ENCODE measurements at places on chromosomes 12 and 14. TPM values are rescaled to one million over a fixed set of nuclear protein-coding genes. Genes with fewer than 3 reads are reported as not detected.

DNA sequence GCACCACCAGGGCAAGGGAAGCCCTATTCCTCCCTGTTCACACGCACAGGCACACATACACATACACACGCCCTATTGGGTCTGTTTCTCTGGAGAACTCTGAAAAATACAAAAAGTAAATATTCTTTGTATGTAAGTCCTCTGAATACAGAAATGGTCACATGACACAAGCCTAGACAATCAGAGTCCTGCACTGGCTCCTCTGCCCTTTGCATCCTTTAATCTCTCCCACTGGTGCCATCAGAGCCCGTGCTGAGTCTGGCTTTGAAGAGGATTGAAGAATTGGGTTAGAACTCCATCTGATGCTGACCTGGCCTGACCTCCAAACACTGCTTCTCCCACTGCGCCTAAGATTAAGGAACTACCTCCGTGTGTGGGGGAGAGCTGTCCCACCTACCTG lies 273.2 kb upstream of the TBX3 start:
- H3K4me1 ChIP-seq = no peaks in the 10 kb centered on the region
- no peak overlapping the region for H3K27ac ChIP-seq
- no peak for DNase-seq

DNA sequence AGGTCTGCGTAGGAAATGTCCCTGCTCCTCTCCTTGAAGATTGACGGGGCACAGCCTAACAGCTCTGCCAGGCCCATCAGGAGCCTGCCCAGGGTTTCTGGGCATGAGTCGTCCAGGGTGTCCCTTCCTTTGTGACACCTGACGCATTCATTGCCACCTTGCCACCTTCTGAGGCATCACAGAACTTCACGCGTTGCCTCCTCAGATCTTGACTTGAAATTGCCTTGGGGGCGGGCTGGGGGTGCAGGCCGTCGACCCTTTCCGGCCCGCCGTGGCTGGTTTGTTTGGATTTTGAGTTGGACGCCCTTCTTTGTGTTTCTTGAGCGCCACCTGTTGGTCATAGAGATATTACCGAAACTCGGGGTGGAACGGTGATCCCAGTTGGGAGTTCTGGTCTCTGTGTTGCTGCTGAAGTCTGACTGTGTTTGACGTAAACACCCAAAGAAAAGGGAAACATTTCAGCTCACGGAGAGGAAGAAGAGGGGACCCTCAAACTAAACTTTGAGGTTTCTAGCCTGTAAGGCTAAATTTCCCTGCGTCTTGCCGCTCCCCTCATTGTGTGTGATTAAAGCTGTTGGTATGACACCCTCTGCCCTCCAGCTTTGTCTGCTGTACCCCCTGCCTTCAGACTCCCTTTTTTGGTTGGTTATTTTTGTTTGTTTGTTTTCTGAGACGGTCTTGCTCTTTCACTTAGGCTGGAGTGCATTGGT lies 44.6 kb downstream of the MLXIP start:
- no peaks in the 10 kb centered on the region for H3K27me3 ChIP-seq
- H3K4me3 ChIP-seq = peak overlapping the region; percentile 57
- DNase-seq = peak; percentile 87
- H3K27ac ChIP-seq = no peak overlapping the region
- 0 out of 2 replicates have a peak, but pooled peaks cover under 1% of the 10 kb centered on the region for H3K36me3 ChIP-seq
- peaks cover 9% of the 10 kb centered on the region for H3K4me1 ChIP-seq

FBLN5 gene
- 0.58 TPM for total RNA-seq

DNA sequence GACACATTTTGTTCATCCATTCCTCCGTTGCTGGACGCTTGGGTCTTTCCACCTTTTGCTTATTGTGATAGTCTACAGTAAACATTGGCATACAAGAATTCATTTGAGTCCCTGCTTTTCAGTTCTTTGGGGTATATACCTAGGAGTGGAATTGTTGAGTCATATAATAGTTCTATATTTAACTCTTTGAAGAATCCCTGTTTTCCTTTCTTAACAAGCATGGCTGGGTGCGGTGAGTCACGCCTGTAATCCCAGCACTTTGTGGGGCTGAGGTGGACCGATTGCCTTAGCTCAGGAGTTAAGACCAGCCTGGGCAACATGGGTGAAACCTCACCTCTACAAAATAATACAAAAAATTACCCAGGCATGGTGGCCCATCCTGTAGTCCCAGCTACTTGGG lies 75.4 kb downstream of the CCDC92 start:
- peak; percentile 67 for DNase-seq
- H3K36me3 ChIP-seq = no peaks in the 10 kb centered on the region
- no peaks in the 10 kb centered on the region for H3K27me3 ChIP-seq
- H3K4me3 ChIP-seq = no peak overlapping the region
- no peak overlapping the region for H3K27ac ChIP-seq

PARPBP gene
- 23.0 TPM for total RNA-seq

GRCh38 chr14:100025111-100025510 lies 40.1 kb upstream of the EVL start:
- H3K27me3 ChIP-seq = no peaks in the 10 kb centered on the region
- no peak overlapping the region for H3K27ac ChIP-seq
- no peaks in the 10 kb centered on the region for H3K36me3 ChIP-seq

DNA sequence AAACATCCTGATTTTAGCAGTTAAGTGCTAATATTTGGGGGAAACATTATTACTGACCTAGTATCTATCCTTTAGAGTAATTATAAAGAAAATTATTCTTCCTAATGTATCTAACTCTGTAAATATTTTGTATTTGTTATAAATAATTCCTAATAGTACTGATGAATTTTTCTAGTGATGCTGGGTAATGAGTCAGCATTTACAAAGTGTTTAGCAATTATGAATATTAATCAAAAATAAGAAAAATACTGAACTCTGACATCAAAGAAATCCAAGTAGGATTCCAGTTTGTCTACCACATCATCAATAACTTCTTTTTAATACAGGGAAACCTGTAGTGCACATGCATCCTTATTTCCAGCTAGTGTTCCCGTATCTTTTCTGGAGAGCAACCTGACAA lies 9.0 kb downstream of the NAP1L1 start:
- H3K4me1 ChIP-seq = peaks cover 3% of the 10 kb centered on the region
- no peak for DNase-seq
- H3K4me3 ChIP-seq = no peak overlapping the region
- H3K27me3 ChIP-seq = no peaks in the 10 kb centered on the region
- H3K27ac ChIP-seq = no peak overlapping the region
- H3K36me3 ChIP-seq = peaks cover 67% of the 10 kb centered on the region

KIF5A gene
- not detected for total RNA-seq

GRCh38 chr12:366820-367219 lies 22.3 kb downstream of the KDM5A start:
- peaks cover 50% of the 10 kb centered on the region for H3K36me3 ChIP-seq
- H3K27ac ChIP-seq = no peak overlapping the region
- H3K4me1 ChIP-seq = no peaks in the 10 kb centered on the region
- H3K4me3 ChIP-seq = no peak overlapping the region
- DNase-seq = no peak
- no peaks in the 10 kb centered on the region for H3K27me3 ChIP-seq

- no peak overlapping the region for H3K27ac ChIP-seq
- DNase-seq = no peak
- no peak overlapping the region for H3K4me3 ChIP-seq
- no peaks in the 10 kb centered on the region for H3K27me3 ChIP-seq
Measured at GRCh38 chr12:108568338-108569154, 6.2 kb downstream of the ISCU start.

GRCh38 chr12:115032521-115032920 lies 348.5 kb upstream of the TBX3 start:
- no peak for DNase-seq
- no peaks in the 10 kb centered on the region for H3K27me3 ChIP-seq
- H3K36me3 ChIP-seq = no peaks in the 10 kb centered on the region
- H3K4me1 ChIP-seq = no peaks in the 10 kb centered on the region
- no peak overlapping the region for H3K27ac ChIP-seq

GRCh38 chr12:65822732-65823512 lies 1.4 kb upstream of the HMGA2 start:
- no peaks in the 10 kb centered on the region for H3K27me3 ChIP-seq
- peak; percentile 82 for DNase-seq
- H3K4me1 ChIP-seq = peaks cover 45% of the 10 kb centered on the region

DNA sequence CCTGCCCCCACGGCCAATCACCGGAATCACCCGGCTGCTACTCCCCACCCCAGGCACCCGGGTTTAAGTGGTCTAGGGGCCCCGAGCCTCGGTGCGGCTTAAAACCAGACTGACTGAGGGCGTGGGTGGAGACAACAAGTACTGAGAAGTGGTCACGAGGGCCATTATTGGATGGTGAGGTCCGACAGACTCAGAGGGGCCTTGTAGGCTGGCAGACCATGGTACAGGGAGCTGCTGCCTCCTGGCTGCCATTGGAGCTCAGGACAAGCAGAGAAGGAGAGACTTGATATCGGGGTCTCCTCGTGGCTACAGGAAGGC lies 54.1 kb downstream of the FBRSL1 start:
- no peaks in the 10 kb centered on the region for H3K4me1 ChIP-seq
- no peaks in the 10 kb centered on the region for H3K27me3 ChIP-seq
- no peak overlapping the region for H3K27ac ChIP-seq
- no peak for DNase-seq
- H3K36me3 ChIP-seq = no peaks in the 10 kb centered on the region
- H3K4me3 ChIP-seq = no peak overlapping the region

KLRG1 gene
- total RNA-seq = 0.15 TPM

DNA sequence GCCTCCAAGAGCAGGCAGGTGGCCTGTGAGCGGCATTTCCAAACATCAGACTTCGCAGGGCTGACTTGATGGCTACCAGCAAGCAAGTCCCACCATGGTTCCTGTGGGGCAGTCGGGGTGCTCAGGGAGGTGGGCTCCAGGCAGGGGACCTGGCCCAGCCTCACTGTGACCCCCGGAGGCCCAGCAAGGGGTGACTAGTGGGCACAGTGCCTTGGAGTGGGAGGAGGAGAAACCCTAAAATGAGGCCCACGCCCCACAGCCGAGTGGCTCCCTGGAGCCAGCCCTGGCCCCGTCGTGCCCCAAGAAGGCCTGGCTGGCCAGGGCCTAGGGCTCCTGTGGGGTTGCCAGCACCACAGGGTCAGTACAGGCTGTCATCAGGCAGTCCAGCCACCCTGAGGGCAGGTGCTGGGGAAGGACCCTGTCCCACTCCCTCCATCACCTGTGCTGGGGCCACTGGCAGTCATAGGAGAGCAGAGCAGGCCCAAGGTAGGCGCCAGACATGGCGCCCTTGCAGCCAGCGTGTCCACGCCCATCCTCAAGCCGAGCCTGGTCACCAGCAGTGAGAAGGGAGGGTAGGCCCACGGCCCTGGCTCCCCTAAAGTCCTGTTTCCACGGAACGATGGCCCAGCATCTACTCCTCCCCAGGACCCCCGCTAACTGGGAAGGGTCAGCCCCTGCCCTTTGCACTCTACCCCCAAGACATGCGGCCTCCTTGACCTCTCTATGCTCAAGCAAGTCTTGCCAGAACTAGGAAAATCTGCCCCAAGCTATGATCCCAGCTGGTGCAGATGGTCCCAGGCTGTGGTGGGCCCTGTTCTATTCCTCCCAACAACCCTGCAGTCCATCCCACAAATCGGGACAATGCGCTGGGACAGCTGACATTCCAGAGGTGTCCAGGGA lies 144.2 kb upstream of the C14orf180 start:
- no peak overlapping the region for H3K4me3 ChIP-seq
- no peaks in the 10 kb centered on the region for H3K36me3 ChIP-seq
- DNase-seq = no peak
- H3K4me1 ChIP-seq = no peaks in the 10 kb centered on the region

FAM186B gene
- total RNA-seq = 1.1 TPM

- no peak overlapping the region for H3K27ac ChIP-seq
- H3K4me1 ChIP-seq = peaks cover 8% of the 10 kb centered on the region
- H3K4me3 ChIP-seq = no peak overlapping the region
- H3K27me3 ChIP-seq = no peaks in the 10 kb centered on the region
- no peak for DNase-seq
- H3K36me3 ChIP-seq = no peaks in the 10 kb centered on the region
Measured at GRCh38 chr12:109767456-109767855, 53.8 kb downstream of the FAM222A start.

- DNase-seq = no peak
- no peak overlapping the region for H3K27ac ChIP-seq
- no peaks in the 10 kb centered on the region for H3K27me3 ChIP-seq
- no peaks in the 10 kb centered on the region for H3K36me3 ChIP-seq
- peaks cover 35% of the 10 kb centered on the region for H3K4me1 ChIP-seq
Measured at GRCh38 chr12:124509676-124510300, 57.6 kb downstream of the NCOR2 start.

NAA25 gene
- total RNA-seq = 33.3 TPM

FBXO33 gene
- total RNA-seq = 21.9 TPM

KCNJ8 gene
- 1.0 TPM for total RNA-seq

TPPP2 gene
- not detected for total RNA-seq

SNAPC1 gene
- 26.7 TPM for total RNA-seq

DNA sequence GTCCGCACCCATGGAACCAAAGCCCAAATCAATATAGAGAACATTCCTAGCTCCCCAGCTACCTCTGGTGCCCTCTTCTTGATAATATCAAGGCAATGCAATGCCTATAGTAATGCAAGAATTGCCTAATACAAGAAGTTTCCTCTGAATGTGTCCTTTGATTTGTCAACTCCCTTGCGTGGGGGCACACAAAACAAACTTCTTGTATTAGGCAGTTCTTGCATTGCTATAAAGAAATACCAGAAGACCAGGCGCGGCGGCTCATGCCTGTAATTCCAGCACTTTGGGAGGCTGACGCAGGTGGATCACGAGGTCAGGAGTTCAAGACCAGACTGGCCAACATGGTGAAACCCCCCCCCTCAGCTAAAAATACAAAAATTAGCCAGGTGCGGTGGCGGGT lies 10.4 kb upstream of the ITPK1 start:
- no peak overlapping the region for H3K4me3 ChIP-seq
- H3K4me1 ChIP-seq = no peaks in the 10 kb centered on the region
- DNase-seq = no peak
- no peaks in the 10 kb centered on the region for H3K27me3 ChIP-seq

ESR2 gene
- total RNA-seq = 0.35 TPM

DNA sequence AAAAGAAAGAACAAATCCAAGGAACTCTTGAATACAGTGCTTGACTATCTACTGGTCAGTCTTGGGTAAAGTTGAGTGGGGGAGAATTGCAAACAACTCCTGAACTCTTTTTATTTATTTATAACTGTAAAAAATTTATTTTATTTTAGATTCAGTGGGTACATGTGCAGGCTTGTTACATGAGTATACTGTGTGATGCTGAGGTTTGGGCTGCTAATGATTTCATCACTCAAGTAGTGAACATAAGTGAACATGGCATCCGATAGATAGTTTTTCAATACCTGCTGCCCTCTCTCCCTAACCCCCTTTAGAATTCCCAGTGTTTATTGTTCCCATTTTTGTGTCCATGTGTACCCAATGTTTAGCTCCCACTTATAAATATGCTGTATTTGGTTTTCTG lies 3.2 kb upstream of the GSG1 start:
- no peaks in the 10 kb centered on the region for H3K27me3 ChIP-seq
- H3K4me1 ChIP-seq = peaks cover 21% of the 10 kb centered on the region
- H3K36me3 ChIP-seq = no peaks in the 10 kb centered on the region

DNA sequence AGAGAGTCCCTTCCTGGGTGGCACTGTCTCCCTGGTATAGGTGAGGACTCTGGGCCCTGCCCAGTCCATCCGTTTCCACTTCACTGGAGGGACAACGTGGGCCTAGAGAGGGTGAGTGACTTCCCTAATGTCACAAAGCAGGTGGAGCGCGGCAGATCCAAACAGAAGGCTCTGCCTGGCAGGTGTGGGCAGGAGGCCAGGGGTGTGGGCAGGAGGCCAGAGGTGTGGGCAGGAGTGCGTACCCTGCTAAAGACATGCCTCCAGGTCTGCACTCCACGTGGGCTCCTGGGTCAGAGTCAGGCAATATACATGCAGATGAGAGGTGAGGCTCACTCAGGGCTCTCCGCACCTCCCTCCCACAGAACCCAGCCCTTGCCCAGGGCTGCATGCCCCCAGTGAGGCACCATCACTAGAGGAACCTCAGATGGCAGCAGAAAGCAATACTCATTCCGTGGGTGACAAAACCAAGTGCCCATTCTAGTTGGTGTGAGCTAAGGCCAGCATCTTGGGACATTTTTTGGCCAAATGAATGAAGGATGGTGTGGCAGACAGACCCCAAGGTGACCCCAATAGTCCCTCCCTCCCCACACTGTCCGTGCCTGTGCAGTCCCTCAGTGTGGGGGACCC lies 271.6 kb upstream of the RTL1 start:
- H3K4me3 ChIP-seq = no peak overlapping the region
- H3K27me3 ChIP-seq = no peaks in the 10 kb centered on the region
